ENCODE measurements at places on chromosomes 16 and 17. TPM values are rescaled to one million over a fixed set of nuclear protein-coding genes. Genes with fewer than 3 reads are reported as not detected.

SMIM5 gene
- total RNA-seq = 71.4 TPM

GRCh38 chr17:55433629-55434422 lies 12.2 kb upstream of the MMD start:
- peaks cover 37% of the 10 kb centered on the region for H3K4me1 ChIP-seq
- H3K4me3 ChIP-seq = no peak overlapping the region
- no peaks in the 10 kb centered on the region for H3K36me3 ChIP-seq
- H3K27ac ChIP-seq = peak overlapping the region; percentile 72
- H3K27me3 ChIP-seq = no peaks in the 10 kb centered on the region
- DNase-seq = peak; percentile 64

EVI2A gene
- 3.7 TPM for total RNA-seq

SDR42E1 gene
- 12.2 TPM for total RNA-seq

DNA sequence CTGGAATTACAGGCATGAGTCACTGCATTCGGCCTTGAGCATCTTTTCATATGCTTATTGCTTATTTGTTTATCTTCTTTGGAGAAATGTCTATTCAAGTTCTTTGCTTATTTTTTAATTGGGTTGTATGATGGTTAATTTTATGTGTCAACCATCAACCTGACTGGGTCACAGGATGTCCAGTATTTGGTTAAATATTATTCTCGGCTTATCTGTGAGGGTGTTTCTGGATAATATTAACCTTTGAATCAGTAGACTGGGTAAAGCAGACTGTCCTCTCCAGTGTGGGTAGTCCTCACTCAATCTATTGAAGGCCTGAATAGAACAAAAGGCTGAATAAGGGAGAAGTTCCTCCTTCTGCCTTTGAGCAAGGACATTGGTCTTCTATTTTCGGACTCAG lies 142.0 kb downstream of the SSH2 start:
- no peak overlapping the region for H3K27ac ChIP-seq
- H3K4me3 ChIP-seq = no peak overlapping the region
- no peak for DNase-seq
- H3K4me1 ChIP-seq = peaks cover 7% of the 10 kb centered on the region

ATP2A1 gene
- total RNA-seq = 3.2 TPM

- H3K4me1 ChIP-seq = no peaks in the 10 kb centered on the region
- H3K27ac ChIP-seq = peak overlapping the region; percentile 51
- H3K36me3 ChIP-seq = no peaks in the 10 kb centered on the region
- H3K27me3 ChIP-seq = peaks cover 5% of the 10 kb centered on the region
- peak; percentile 50 for DNase-seq
These were observed 31.8 kb downstream of the TMEM235 start for GRCh38 chr17:78263063-78263735.

DNA sequence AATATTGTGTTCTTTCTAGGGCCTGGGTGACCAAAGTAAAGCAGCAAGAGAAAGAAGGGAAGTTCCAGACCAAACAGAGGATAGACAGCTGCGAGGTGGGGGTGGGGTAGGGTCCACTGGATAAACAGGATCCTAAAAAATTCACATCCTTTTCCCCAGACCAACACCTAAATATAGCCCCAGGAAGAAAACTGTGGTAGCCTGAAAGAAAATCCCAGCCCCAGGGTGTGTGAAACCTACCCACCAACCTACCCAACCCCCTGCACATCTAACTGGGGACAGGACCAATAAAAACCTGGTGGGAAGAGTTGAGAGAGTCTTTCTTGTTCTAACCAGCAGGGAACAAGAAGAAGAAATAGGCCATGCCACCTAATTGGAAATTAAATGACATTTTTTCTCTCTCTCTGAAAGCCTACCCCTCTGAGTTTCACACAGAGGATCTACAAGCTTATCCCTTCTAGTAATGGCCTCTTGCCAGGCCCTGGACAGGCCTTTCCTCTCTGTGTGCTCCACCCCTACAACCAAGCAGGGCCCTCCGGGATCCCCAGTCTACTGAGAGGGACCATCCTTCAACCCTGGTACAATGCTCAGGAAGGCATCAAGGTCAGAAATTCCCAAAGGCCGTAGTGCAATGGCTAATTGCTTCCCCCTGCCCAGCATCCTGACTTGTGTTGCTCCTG lies 12.0 kb downstream of the MYO18A start:
- no peaks in the 10 kb centered on the region for H3K4me1 ChIP-seq
- no peak overlapping the region for H3K4me3 ChIP-seq
- H3K27me3 ChIP-seq = no peaks in the 10 kb centered on the region
- no peak for DNase-seq
- no peak overlapping the region for H3K27ac ChIP-seq

- no peaks in the 10 kb centered on the region for H3K36me3 ChIP-seq
- H3K4me3 ChIP-seq = no peak overlapping the region
- no peak overlapping the region for H3K27ac ChIP-seq
- DNase-seq = peak; percentile 42
These were observed 14.3 kb upstream of the DYNLRB2 start for GRCh38 chr16:80526418-80527061.

DNA sequence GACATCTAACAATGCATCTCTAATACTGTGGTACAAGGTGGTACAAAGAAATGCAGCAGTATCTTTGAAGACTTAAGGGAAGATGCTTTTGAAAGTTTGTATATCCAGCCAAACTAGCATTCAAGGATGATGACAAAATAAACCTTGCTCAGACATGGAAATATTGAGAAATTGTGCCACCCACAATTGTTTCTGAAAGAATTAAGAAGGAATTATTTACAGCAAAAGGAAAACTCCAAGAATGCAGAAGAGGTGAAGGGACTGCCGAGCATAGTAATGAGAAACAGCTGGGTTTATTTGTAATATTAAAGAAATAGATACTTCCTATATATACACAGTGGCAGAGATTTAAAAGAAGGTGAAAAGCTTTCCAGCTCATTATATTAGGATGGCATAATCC lies 29.5 kb downstream of the PMFBP1 start:
- H3K4me3 ChIP-seq = no peak overlapping the region
- no peak overlapping the region for H3K27ac ChIP-seq
- no peaks in the 10 kb centered on the region for H3K36me3 ChIP-seq
- DNase-seq = no peak
- H3K4me1 ChIP-seq = no peaks in the 10 kb centered on the region
- no peaks in the 10 kb centered on the region for H3K27me3 ChIP-seq

DPH1 gene
- total RNA-seq = 51.6 TPM

GRCh38 chr17:77684803-77685798 lies 273.4 kb upstream of the TNRC6C start:
- H3K36me3 ChIP-seq = no peaks in the 10 kb centered on the region
- H3K27me3 ChIP-seq = peaks cover 3% of the 10 kb centered on the region
- no peak for DNase-seq
- peaks cover 5% of the 10 kb centered on the region for H3K4me1 ChIP-seq
- no peak overlapping the region for H3K4me3 ChIP-seq
- H3K27ac ChIP-seq = no peak overlapping the region

DNA sequence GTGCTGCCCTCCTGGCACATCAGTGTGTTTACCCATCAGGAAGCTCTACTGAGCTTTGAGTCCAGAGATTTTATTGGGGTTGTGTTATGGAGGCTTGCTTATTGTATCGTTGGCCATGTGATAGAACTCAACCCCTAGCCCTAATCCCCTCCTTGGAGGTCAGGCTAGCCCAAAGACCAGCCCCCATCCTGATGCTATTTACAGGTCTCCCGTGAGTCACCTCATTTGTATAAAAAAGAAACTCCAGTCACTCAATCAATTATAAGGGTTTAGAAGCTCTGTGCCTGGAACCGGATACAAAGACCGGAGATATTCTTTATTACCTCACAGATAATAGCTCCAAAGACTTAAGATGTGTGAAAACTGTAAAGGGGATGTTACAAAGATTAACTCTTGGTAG lies 405.9 kb downstream of the CNTNAP4 start:
- H3K36me3 ChIP-seq = no peaks in the 10 kb centered on the region
- H3K27ac ChIP-seq = no peak overlapping the region
- no peak overlapping the region for H3K4me3 ChIP-seq
- no peaks in the 10 kb centered on the region for H3K27me3 ChIP-seq
- DNase-seq = no peak
- no peaks in the 10 kb centered on the region for H3K4me1 ChIP-seq

ZPBP2 gene
- total RNA-seq = 0.27 TPM

- no peaks in the 10 kb centered on the region for H3K36me3 ChIP-seq
- no peak overlapping the region for H3K4me3 ChIP-seq
- H3K27me3 ChIP-seq = no peaks in the 10 kb centered on the region
- no peak for DNase-seq
- no peak overlapping the region for H3K27ac ChIP-seq
These were observed 42.1 kb upstream of the ADCY7 start for GRCh38 chr16:50224286-50224685.

DNA sequence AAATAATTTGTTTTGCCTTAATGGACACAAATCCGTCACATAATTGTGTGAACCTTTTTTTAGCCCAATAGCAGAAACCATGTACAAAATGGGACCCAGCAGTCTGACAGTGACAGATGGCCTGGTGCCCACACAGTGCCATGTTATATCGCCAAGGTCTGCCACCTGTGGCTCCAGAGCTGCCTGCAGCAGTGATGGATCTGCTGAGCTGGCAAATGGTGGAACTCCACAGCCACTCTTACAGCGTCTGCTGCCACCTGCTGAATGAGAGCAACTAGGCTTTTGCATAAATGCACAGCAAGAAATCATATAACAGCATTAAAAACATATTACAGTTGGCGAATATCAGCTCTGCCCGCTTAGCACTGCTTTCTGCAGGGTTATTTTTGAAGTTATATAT lies 59.4 kb downstream of the NUP93 start:
- no peaks in the 10 kb centered on the region for H3K36me3 ChIP-seq
- H3K4me3 ChIP-seq = no peak overlapping the region
- no peaks in the 10 kb centered on the region for H3K4me1 ChIP-seq
- H3K27ac ChIP-seq = no peak overlapping the region
- no peaks in the 10 kb centered on the region for H3K27me3 ChIP-seq

DNA sequence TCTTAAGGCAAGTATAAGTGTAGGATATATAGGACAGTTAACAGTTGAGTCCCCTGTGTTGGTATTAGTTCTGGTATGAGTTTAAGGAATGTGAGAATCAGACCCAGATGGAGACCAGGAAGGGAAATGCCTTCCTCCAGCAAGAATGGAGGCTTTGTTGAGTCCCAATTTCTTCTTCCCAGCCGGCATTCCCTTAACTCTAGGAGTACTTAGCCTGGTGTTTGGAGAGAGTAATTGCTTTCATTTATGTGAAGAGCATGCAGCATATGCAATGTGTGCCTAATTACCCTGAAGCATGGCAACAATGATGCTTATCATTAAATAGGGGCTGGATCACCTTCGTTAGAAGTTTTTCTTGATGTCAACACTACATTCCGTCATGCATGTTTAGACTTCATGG lies 225.9 kb upstream of the XYLT1 start:
- no peak overlapping the region for H3K4me3 ChIP-seq
- no peak overlapping the region for H3K27ac ChIP-seq
- H3K27me3 ChIP-seq = no peaks in the 10 kb centered on the region
- H3K36me3 ChIP-seq = no peaks in the 10 kb centered on the region
- no peaks in the 10 kb centered on the region for H3K4me1 ChIP-seq
- no peak for DNase-seq

HNF1B gene
- total RNA-seq = 25.4 TPM

GRCh38 chr17:68344701-68345136 lies 53.4 kb downstream of the ARSG start:
- no peaks in the 10 kb centered on the region for H3K36me3 ChIP-seq
- H3K27ac ChIP-seq = no peak overlapping the region
- peak; percentile 21 for DNase-seq
- H3K27me3 ChIP-seq = no peaks in the 10 kb centered on the region
- no peak overlapping the region for H3K4me3 ChIP-seq

Measured in transverse colon (tissue), 4 donors.